ENCODE measurements at places on chromosomes 6 and 20.

DNA sequence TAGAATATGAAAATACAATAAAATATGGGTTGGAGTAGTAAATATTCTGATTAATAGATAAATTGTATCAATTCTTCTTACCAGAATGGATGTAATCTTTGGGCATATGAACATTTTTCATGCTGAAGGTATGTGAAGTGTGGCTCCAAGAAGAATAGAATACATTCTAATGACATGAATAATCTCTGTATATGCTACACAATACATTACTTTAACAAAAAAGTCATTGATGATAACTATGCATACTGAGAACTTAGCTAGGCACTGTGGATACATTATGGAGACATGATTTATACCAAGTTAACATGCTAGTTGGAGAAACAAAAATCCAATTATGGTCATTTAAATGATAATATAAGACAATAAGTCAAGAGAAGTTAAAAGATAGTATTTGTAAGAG, 62.7 kb upstream of the HDAC2 start:
- no peak for DNase-seq

DNA sequence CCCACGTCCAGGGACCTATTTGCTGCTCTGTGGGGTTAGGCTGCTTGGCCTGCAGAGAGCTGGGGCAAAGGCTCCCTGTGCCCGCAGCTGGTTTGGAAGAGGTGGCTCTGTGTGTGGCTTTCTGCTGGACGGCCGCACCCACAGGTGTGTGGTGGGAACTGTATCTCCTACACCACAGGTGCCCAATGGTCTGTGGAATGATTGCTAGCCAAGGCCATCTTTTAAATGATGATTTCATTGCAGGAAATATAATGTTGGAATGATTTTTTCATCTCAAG, 178.4 kb downstream of the DLL1 start:
- DNase-seq: no peak

DNA sequence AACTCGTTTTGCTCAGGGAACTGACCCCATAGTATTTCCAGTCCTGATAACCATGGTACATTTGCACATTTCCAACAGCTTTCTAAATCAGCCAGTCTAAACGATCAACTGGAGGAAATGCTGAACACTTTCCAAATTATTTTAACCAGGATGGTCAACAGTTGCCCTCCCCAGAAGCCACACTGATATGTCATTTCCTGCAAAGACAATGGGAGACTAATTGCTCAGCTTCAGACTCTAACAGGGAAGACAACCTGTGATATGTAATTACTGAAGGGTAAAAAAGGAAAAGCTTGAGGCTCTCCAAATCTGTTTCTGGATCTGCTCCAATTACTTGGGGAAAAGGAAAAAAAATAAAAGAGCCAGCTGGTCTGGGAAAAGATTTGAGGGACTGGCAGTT, 88.8 kb downstream of the FYN start:
- no peak for DNase-seq

DNA sequence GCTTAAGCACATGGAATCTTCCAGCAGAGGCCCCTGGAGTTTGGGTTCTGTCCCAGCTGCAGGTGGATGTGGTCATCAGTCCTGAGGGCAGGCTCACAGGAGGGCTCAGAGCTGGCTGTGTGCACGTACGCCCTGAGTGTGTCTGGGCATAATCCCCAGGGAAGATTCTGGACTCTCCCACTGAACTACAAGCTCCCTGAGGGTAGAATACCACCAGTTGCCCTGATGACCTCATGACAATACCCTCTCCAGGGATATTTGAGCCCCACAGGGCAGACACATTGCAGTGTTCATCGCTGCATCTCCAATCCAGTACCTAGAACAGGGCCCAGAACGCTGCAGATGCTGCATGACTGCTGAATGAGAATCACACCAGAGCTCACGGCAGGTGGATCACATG, 92.5 kb downstream of the BMP7 start:
- DNase-seq: no peak

- DNase-seq: no peak
Observed at GRCh38 chr6:130140084-130140483, 82.7 kb downstream of the SAMD3 start.

GRCh38 chr20:62516338-62516737, 40.5 kb upstream of the GATA5 start:
- DNase-seq: no peak

- no peak for DNase-seq
Observed at GRCh38 chr20:48431653-48432493, 395.9 kb downstream of the PREX1 start.
